ENCODE measurements at places on chromosomes 5 and 9. TPM values are rescaled to one million over a fixed set of nuclear protein-coding genes. Genes with fewer than 3 reads are reported as not detected.
A peak's percentile ranks its signal among the peaks of the same experiment; 100 is the strongest.

- DNase-seq: no peak
Measured at GRCh38 chr9:121160025-121160424, 41.6 kb downstream of the RAB14 start.

IFNE gene
- total RNA-seq: not detected

DNA sequence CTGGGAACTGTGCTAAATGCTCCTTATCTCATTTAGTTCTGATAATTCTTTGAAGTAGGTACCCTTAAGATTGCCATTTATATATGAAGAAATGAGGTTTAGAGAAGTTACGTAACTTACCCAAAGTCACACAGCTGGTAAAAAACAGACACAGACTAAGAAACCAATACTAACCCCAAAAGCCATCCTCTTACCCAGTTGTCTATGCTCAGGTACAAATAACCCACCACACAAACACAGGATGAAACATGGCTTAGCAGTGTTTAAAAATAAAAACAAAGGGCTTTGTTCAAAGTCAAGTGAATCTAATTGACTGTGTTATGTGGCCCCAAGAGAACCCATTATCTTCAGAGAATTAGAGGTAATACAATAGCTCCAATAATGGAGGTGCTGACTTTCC is 37.0 kb upstream of the IL7R start:
- peak; percentile 54 for DNase-seq

MAMDC2 gene
- not detected for total RNA-seq

DNA sequence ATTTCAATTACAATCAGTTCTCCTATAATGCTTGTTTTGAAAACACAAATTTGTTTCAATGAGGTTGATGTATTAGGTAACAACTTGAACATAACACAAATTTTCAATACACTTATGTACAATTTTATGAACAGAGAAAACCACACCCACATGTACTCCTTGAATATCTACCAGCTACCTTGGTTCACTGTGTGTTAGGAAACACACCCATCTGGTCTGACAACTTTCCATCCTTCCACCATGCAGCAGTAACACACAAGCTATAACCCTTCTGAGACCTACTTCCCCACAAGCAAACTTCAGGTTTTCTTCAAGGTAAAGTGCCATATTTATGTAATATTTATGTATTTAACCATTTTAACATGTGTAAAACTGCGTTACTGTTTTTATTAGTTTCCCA is 36.4 kb upstream of the UBQLN1 start:
- DNase-seq: no peak

DNA sequence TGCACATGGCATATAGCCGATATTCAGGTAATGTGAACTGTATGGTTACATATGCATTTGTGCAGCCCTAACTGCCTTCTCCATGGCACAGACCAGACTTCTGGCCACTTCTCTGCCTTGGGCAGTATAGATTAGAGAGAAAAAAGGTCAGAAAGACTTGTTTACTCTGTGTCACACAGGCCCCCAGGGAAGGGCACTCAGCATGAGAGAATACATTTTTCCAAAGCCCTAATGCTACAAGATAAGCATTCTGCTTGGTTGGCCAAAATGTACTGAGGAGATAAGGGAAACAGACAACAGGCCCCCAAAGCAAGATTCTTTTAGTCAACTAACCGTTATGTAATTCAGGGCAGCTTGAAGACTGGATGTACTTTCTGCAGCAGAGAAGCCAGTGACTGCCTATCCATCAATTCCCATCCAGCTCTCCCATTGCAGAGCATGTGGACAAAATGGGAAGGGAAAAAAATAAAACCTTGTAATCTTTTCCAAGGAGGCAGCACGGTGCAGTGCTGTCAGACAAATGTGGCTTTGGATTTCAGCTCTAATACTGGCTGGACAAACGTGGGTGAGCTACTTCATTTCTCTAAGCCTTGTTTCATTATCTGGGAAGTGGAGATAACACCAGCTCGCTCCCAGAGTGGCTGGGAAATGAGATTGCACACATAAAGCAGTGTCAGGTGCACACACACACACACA is 205.9 kb downstream of the NSG2 start:
- DNase-seq: no peak

PAEP gene
- not detected for total RNA-seq

CCDC152 gene
- 5.9 TPM for total RNA-seq

DNA sequence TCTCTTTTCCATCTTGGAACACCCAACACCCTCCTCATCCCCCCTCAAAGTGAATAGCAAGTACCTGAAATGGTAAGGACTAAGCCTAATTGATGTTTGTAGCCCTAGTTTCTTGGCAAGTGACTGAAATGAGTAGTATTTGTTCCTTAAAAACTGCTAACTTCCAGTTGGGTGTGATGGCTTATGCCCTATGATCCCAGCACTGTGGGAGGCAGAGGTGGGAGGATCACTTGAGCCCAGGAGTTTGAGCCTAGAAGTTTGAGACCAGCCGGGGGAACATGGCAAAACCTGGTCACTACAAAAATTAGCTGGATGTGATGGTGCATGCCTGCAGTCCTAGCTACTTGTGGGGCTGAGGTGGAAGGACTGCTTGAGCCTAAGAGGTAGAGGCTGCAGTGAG is 44.1 kb downstream of the ZFR start:
- no peak for DNase-seq

ZNF474 gene
- 0.17 TPM for total RNA-seq

TRIM36 gene
- total RNA-seq: not detected

DNA sequence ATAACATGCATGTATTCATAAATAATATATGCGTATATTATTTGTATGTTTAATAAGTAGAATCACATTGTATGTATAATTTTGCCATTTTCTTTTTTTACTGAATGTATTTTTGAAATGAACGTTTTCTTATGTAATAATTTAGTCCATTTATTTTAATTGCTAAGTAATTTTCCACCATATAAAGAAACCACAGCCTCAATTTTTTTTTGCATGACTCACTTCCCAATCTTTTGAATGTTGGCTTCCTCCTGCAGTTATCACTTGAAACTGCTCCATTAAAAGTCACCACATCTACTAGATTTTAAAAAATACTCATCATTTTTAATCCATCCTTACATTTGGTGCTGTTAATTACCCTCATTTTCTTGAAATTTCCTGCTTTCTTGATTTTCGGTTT is 363.3 kb upstream of the MEF2C start:
- no peak for DNase-seq

GRCh38 chr9:20623021-20623747 is 885 bp upstream of the MLLT3 start:
- peak; percentile 78 for DNase-seq

ZFP2 gene
- total RNA-seq: 2.4 TPM

CCL21 gene
- total RNA-seq: not detected

GRCh38 chr5:154368041-154368800 is 77.6 kb upstream of the SAP30L start:
- no peak for DNase-seq

PDE6A gene
- total RNA-seq: not detected

- DNase-seq: no peak
Measured at GRCh38 chr5:37847978-37848425, 8.2 kb upstream of the GDNF start.

ZMAT2 gene
- total RNA-seq: 57.4 TPM

GRCh38 chr5:139079225-139079990 is 118.8 kb downstream of the SIL1 start:
- no peak for DNase-seq

Data from CD4-positive, alpha-beta memory T cell (primary cell).